NCI-H524 (cell line): ENCODE measurements at places on chromosomes 2 and 18.
A peak's percentile ranks its signal among the peaks of the same experiment; 100 is the strongest.

DNA sequence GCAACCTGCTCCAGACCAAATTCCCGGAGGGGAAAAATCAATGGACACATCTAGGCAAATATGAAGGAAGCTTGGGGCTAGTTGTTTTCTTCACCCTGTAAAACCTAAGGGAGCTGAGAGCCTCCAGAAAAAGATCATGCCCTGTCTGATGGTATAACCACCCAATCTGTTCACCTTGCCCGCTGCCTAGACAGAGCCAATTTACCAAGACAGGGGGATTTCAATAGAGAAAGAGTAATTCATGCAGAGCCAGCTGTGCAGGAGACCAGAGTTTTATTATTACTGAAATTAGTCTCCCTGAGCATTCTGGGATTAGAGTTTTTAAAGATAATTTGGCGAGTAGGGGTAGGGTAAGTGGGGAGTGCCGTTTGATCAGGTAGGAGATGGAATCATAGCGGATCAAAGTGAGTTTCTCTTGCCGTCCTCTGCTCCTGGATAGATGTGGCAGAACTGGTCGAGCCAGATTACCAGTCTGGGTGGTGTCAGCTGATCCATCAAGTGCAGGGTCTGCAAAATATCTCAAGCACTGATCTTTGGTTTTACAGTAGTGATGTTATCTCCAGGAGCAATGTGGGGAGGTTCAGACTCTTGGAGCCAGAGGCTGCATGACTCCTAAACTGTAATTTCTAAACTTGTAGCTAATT lies 35.1 kb upstream of the B4GALT6 start:
- no peak for DNase-seq

DNA sequence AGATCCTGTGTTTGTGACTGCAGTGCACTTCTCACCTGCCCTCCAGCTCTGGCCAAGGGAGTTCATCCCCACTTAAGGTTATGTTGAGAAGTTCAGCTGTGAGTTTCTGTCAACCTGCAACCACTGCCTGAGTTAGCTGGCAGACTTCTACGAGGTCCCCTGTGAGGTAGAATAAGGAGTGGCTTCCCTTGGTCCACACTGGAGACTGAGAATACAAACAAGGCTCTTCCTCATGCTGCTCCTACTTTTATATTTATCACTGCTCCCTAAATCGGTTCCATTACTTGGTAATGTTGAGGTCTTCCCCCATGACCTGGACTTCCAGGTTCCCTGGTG lies 353.2 kb upstream of the CWC22 start:
- no peak for DNase-seq

DNA sequence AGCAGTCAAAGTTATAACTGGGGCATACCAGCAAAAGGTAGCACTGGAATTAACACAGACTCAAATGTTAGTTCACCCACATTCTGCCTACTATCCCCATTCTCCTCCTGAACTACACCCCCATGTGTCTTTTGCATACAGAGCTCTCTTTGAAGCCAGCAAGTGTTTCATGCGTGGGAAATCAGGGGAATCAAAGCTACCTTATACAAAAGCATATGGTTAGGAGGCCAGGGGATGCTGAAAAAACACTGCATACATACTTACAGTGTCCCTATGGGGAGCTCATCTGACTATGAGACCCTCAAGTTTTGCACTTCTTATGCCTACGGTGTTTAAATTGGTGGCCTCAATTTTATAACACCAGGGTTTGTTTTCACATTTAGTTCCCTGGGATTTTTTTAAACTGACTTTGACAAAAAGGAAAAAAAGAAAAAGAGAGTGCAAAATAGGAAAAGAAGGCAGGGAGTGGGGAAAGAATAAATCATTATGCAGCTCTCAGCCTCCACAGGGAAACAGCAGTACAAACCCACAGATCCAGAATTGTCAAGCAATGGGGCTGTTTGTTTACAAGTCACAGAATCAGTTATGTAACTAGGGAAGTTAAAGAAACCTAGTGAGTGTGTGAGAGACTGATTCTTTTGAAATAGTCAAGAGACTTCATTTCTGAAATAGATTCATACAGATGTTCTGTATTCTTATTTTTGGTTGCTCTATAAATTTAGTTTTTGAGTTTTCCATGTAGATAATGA lies 20.1 kb upstream of the PPP3R1 start:
- no peak for DNase-seq

DNA sequence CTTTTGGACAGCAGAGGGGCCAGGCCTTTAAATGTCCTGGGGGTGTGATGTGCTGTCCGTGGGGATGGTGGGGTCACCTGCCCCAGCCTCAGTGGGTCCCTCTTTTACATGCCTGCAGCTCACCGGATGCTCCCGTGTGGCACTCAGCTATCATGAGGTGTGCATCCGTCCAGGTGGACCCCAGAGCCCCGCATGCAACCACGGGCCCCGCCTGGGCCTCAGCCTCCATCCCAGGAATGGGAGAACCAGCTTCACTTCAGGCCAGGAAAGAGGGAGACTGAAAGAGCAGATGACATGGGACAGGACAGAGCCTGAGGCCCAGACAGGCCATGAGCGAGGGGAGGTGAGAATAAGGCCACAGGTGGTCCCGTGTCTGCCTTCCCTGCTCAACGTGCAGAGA lies 37.5 kb downstream of the RAMP1 start:
- no peak for DNase-seq

DNA sequence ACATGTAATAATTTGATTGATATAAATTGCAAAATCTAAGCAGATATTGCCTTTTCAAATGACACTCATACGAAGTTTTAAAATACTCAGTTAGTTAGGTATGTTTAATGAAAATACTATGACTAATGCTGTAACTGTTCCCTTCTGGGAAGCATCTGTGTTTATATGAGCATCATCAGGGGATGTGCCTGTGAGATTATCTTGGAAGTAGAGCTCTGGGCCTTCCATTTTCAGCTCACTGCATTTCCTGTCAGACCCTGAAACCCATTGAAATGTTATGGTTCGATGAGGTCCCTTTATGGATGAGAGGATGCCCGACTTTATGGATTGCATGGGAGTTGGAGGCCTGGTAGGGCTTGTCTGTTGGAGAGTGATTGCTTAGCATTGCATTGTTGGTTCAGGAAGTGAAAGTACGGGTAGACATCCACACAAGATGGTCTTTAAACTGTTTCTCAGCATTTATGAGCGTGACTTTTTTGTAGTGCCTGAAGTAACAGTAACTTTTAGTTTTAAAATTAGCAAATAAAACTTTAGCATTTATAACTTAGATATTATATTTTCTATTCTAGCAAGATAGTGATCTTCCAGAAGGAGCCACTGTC lies 28.7 kb downstream of the ELP2 start:
- DNase-seq: no peak

DNA sequence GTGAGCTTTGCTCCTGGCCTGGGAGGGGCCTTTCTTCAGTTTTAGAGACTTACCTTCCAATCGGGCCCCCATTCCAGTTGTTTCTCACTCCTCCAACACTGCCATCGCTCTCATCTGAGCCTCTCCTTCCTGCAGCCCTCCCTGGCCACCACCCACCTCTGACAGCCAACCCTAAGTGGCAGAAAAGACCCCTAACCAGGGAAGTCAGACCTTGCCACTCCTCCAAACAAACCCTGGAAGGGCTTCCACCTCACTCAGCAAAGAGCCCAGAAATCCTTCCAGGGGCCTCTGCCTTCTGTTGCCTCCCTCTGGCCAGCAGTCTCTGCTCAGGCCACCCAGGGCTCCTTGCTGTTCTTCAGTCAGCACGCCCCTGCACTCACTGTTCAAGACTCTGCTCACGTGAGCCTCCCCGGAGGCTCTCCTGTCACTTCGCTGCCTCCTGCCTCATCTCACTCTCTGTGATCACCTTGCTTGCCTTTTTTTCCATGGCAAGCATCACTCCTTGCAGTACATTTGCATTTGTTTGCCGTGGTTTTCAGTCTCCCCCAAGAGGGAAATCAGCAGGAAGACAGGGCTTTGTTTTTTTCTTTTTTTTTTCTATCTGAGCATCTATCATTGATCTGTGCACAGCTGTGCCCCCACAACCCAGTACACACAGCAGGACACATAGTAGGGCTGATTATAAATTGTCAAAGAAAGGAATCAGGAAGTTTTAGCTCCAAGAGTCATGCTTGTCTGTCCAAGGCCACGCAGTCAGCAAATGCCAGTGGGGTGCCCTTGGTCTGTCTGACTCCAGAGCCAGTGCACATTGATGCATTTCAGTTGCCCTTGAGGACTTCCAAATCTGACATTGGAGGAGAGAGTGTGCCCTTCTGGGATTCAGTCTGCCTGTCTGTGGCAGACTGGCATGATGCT lies 83.9 kb downstream of the INHBB start:
- no peak for DNase-seq

- DNase-seq: no peak
Measured at GRCh38 chr2:235087832-235088495, 136.1 kb downstream of the SH3BP4 start.

GRCh38 chr2:141455211-141455826 lies 675.5 kb downstream of the LRP1B start:
- no peak for DNase-seq

DNA sequence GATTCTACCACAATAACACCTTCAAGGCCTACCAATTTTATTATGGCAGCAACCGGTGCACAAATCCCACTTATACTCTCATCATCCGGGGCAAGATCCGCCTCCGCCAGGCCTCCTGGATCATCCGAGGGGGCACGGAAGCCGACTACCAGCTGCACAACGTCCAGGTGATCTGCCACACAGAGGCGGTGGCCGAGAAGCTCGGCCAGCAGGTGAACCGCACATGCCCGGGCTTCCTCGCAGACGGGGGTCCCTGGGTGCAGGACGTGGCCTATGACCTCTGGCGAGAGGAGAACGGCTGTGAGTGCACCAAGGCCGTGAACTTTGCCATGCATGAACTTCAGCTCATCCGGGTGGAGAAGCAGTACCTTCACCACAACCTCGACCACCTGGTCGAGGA lies 17.1 kb downstream of the APCDD1 start:
- no peak for DNase-seq

DNA sequence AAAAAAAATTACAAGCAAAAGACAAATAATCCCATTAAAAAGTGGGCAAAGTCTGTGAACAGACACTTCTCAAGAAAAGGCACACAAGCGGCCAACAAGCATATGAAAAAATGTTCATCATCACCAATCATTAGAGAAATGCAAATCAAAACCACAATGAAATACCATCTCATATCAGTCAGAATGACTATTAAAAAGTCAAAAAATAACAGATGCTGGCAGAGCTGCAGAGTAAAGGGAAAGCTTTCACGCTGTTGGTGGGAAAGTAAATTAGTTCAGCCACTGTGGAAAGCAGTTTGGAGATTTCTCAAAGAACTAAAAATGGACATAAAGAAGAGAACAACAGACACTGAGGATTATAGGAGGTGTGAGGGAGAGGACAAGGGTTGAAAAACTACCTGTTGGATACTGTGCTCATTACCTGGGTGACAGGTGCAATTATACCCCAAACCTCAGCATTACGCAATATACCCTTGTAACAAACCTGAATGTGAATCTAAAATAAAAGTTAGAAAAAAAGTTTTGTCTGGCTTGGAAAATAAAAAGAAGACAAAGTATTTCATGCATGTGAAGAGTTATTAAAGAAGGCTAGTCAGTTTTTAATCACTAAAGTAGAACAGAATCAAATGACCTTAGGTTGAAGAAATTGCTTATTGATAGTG lies 8.7 kb upstream of the ACSL3 start:
- no peak for DNase-seq

DNA sequence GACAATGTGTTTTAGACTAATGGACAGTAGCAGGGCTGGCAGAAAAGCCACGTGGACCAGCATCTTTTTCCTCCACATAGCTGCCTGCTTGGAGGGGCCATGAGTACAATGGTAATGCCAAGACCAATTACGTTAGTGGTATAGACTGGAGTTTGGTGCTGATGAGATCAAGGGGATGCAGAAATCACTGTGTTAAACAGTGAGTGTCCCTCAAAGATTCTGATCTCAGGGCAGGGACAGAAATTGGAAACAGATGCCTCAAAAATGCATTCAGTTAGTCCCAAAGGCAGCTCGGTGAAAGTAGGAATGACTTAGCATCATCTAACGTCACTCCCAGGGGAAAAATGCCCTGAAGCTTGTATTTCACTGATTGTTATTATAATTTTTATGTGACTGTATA lies 72.4 kb downstream of the SLC16A14 start:
- no peak for DNase-seq

DNA sequence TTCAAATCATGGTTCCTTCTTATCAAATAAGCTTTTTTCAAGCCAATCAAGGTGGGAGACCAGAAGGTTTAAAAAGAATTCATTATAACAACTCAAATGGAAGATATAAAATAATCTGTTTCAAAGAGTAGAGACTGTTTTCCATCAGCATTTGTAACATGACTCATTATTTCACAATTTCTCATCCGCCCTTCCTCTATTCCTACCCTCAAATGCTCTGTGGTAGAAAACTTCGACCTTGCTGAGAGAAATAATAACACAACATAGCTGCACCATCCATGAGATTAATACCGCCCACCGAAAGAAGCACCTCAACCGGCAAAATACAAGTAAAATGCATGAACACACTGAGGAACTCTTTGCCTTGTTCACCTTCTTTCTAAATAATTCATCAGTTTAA lies 2039.2 kb upstream of the CELF4 start:
- no peak for DNase-seq

- no peak for DNase-seq
Measured at GRCh38 chr2:72998234-72998651, 73.3 kb downstream of the SFXN5 start.

DNA sequence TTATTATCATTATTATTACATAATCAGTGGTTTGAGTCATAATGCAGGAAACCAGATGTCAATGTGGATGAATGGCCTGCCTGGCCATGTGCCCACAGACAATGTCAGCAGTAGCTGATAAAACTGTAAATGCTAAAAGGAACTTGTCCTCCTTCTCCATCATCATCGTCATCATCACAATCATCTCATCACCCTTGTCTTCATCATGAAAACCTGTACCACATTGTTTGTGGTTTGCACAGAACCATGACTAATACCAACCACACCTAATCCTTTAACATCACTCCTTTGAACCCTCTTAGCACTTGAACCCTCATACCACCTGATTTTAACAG lies 96.0 kb downstream of the HNMT start:
- DNase-seq: peak; percentile 3

GRCh38 chr2:143732076-143732475 lies 602.9 kb downstream of the ARHGAP15 start:
- no peak for DNase-seq

- DNase-seq: no peak
Measured at GRCh38 chr2:85702800-85703199, 8.6 kb downstream of the GNLY start.

DNA sequence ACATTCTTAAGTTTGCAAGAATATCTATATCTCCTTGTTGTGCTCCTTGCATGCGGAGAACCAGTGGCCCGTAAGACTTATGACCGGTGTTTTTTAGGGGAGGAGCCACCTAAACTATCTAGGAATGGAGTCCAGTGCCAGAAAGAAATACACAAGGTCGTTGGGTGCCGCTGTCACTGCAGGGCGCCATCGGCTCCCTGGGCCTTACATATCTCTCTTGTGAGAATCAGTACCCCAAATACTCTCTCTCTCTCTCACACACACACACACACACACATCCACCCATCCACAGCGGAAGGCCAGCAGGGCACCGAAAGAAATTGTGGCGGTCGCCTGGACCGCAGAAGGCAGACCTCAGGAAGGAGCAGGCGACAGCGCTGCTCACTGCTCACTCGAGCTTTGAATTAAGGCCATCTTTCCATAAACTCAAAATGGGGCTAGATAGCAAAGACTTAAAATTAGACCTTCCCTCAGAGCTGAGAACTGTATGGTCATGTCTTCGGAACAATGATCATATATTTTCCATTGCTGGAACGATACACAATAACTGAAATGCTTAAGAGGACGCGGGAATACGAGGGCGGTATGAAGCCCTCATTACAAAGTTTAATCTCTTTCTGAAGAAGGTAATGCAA lies 10.4 kb downstream of the NR4A2 start:
- DNase-seq: no peak

- no peak for DNase-seq
Measured at GRCh38 chr2:112583497-112584133, 794 bp upstream of the CHCHD5 start.

GRCh38 chr2:223464071-223464470 lies 138.1 kb downstream of the SCG2 start:
- no peak for DNase-seq
